MCF 10A (cell line): ENCODE measurements at places on chromosomes 3 and 15. TPM values are rescaled to one million over a fixed set of nuclear protein-coding genes. Genes with fewer than 3 reads are reported as not detected.

The SUCNR1 gene
- total RNA-seq, result not detected in 2 replicates

DNA sequence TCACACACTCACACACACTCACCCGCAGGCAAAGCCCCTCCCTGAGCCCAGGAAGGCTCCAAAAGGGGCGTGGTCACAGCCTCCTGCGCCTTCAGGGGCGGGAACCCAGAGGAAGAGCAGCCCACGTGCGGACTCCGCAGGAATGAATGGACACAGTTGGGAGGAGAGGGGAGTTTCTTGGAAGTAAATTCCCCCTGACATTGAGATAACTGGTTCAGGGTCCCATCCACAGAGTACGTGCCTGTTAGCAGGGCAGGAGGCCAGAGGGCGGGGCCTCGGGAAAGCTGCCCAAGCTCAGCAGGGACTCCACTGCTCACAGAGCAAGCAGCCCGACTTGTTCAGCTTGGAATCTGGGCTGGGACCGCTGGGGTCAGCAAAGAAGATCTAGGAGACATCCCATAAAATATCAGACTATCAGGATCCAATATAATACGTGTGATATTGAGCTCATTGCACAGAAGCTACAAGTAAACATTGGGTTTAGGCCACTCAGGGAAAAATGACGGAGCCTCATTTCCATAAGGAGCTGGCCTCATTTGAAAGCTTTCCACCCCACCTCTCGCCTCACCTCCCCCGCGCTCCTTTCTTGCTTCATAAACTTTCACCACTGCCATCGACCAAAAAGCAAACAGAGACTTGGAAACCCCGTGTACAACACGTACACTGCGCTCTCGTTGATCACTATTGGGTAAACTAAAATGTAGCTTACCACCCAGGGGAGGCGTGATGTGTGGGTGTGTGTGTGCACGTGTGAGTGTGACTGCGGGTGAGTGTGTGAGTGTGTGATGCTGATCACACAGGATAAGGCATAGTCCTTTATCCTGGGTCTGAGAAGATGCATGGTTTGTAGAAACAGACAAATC, 36.0 kb downstream of the TM2D3 start:
- H3K27ac ChIP-seq, result no peak overlapping the region
- H3K4me1 ChIP-seq, result peaks cover 16% of the 10 kb centered on the region
- no peak overlapping the region for H3K4me3 ChIP-seq
- no peaks in the 10 kb centered on the region for H3K27me3 ChIP-seq
- no peaks in the 10 kb centered on the region for H3K36me3 ChIP-seq

DNA sequence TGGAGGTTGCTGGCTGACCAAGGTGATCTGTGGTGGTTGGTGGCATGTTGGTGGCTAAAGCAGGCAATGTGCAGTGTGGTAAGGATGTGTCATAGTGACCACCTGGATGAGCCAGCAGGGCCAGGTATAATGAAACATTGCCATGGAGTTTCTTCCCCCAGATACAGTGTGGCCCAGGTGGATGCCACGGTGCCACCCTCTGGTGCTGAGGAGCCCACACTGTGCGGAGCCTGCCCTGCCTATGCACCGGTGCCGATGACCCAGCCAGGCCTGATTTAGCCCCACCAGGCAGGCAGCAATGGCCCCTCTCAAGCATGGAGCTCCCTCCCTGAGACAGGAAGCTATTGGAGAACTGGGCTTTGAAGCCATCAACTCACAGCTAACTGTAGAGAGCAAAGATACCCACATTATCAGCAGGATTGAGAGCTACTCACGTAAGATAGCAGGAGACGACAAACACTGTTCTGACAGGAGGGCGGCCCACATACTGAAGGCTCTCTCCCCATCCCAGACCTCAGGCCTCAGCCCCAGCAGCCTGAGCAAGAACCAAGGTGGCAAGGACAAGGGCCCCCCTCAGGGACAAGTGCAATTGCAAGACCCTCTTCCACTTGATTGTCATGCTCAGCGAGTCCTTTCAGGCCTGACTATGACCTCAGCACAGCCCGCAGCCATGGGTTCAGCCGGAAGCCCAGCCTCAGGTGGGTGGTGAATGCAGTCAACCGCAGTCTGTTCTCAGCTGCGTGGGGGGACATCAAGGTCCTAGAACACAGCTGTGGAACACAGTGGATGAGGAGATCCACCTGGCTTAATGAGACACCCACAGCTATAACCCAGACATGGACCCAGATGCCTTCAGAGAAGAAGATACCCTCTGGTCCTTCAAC, 82.8 kb upstream of the CDV3 start:
- H3K27ac ChIP-seq, result no peak overlapping the region
- H3K27me3 ChIP-seq, result no peaks in the 10 kb centered on the region
- H3K36me3 ChIP-seq, result no peaks in the 10 kb centered on the region
- no peak for DNase-seq

- no peak overlapping the region for H3K4me3 ChIP-seq
- H3K4me1 ChIP-seq, result no peaks in the 10 kb centered on the region
- H3K27me3 ChIP-seq, result peaks cover 65% of the 10 kb centered on the region
- no peak for DNase-seq
These were observed 190.7 kb downstream of the LSAMP start for GRCh38 chr3:116254541-116254940.

The SPINK8 gene
- not detected in 2 replicates for total RNA-seq

- H3K27ac ChIP-seq, result no peak overlapping the region
- DNase-seq, result no peak
- H3K27me3 ChIP-seq, result no peaks in the 10 kb centered on the region
- no peaks in the 10 kb centered on the region for H3K36me3 ChIP-seq
These were observed 1153.3 kb downstream of the ROBO1 start for GRCh38 chr3:78614486-78614885.

The DGKG gene
- not detected in 2 replicates for total RNA-seq

DNA sequence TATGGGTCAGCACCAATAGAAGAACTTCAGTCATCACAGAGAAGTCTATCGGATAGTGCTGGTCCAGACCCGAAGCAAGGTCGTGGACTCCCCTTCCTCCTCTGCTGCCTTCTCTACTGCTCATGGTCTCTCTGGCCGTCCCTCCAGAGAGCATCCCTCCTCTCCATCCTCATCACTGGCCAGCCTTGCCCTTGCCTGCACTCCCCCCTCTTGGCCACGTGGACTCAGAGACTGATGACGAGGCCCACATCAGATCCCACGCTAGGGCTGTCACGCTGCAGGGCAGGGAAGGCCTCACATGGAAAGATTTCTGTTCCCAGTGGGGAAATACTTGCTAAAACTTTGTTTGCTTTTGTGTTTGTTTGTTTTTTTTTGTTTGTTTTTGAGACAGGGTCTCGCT, 35.3 kb downstream of the IGDCC3 start:
- H3K27ac ChIP-seq, result no peak overlapping the region
- H3K27me3 ChIP-seq, result peaks cover 30% of the 10 kb centered on the region
- H3K4me1 ChIP-seq, result no peaks in the 10 kb centered on the region
- H3K4me3 ChIP-seq, result no peak overlapping the region

DNA sequence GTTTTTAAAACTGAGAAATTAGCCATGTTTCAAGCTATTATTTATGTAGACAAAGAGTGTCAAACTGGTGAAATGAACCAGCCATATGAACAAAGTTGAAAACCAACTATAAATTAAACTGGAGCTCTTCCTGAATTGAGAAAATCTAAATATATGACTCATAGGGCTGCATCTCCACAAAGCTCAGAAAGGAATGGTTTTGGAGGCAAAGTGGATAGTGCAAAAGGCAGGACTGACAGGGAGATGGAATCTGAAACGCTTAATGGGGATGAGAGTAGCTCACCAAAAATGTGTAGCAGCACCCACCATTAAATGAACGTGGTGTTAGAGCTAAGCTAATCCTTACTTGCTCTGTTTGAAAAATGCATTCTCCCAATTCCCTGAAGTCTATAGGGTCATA, 1066.0 kb downstream of the AGBL1 start:
- H3K36me3 ChIP-seq, result no peaks in the 10 kb centered on the region
- H3K27me3 ChIP-seq, result no peaks in the 10 kb centered on the region
- H3K4me1 ChIP-seq, result no peaks in the 10 kb centered on the region
- no peak overlapping the region for H3K27ac ChIP-seq
- H3K4me3 ChIP-seq, result no peak overlapping the region

- H3K4me3 ChIP-seq, result no peak overlapping the region
- no peak for DNase-seq
- H3K27ac ChIP-seq, result no peak overlapping the region
- H3K36me3 ChIP-seq, result peaks cover 5% of the 10 kb centered on the region
These were observed 29.2 kb downstream of the MITF start for GRCh38 chr3:69768438-69768837.

The SERPINI2 gene
- total RNA-seq, result not detected in 2 replicates

- DNase-seq, result no peak
- H3K4me1 ChIP-seq, result peaks cover 29% of the 10 kb centered on the region
- H3K27me3 ChIP-seq, result no peaks in the 10 kb centered on the region
- H3K27ac ChIP-seq, result peak within 1 kb of the TSS; percentile 79
- H3K36me3 ChIP-seq, result peaks cover 4% of the 10 kb centered on the region
- no peak within 1 kb of the TSS for H3K4me3 ChIP-seq
These were observed at the start of gene PLSCR2 for GRCh38 chr3:146469150-146470017. Gene PLSCR2, minus strand, starts transcription at chr3:146469561. Its CDS starts 9,657 bp downstream, at chr3:146459904.

- H3K4me1 ChIP-seq, result peaks cover 10% of the 10 kb centered on the region
- H3K4me3 ChIP-seq, result no peak overlapping the region
- H3K36me3 ChIP-seq, result no peaks in the 10 kb centered on the region
- DNase-seq, result no peak
- H3K27ac ChIP-seq, result no peak overlapping the region
These were observed 220.3 kb downstream of the ATP8B4 start for GRCh38 chr15:49898575-49899283.

DNA sequence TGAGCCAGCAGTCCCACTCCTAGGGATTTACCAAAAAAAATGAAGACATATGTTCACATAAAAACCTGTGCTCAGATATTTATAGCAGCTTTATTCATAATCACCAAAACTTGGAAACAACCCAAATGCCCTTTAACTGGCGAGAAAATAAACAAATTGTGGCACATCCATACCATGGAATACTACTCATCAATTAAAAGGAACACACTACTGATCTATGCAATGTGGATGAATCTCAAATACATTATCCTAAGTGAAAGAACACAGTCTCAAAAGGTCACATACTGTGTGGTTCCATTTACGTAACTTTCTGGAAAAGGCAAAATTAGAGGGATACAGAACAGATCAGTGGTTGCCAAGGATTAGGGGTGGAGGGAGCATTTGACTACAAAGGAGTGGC, 394.5 kb downstream of the SHQ1 start:
- peaks cover 26% of the 10 kb centered on the region for H3K27me3 ChIP-seq
- H3K4me3 ChIP-seq, result no peak overlapping the region
- no peaks in the 10 kb centered on the region for H3K36me3 ChIP-seq
- DNase-seq, result no peak
- H3K4me1 ChIP-seq, result peaks cover 11% of the 10 kb centered on the region

GRCh38 chr3:39531665-39532064, 64.2 kb downstream of the MOBP start:
- no peaks in the 10 kb centered on the region for H3K36me3 ChIP-seq
- H3K4me3 ChIP-seq, result no peak overlapping the region
- no peaks in the 10 kb centered on the region for H3K27me3 ChIP-seq
- peak overlapping the region; percentile 34 for H3K27ac ChIP-seq
- DNase-seq, result peak; percentile 96
- H3K4me1 ChIP-seq, result peaks cover 22% of the 10 kb centered on the region

DNA sequence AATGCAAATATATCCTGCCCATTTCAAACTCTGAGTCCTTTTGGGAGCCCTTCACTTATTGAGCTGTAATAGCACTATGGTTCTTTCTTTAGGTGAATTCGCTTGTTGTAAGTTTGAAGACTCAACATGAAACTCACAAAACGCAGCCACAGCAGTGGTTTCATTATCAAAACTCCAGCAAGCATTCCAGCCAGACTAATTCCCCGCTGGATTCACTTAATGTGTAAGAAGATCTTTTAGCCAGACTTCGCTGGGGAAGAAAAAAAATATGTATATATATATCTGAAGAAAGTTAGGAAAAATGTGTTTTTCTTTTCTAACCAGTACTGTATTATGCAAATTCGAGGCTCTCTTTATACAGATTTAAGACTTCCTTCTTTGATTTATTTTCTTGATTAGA, 241.1 kb downstream of the WNT5A start:
- no peaks in the 10 kb centered on the region for H3K36me3 ChIP-seq
- no peak overlapping the region for H3K27ac ChIP-seq
- no peaks in the 10 kb centered on the region for H3K4me1 ChIP-seq

The C3orf52 gene
- 10.4 and 16.1 TPM in 2 replicates for total RNA-seq

GRCh38 chr3:79886204-79886603, 118.4 kb upstream of the ROBO1 start:
- no peak for DNase-seq
- no peaks in the 10 kb centered on the region for H3K4me1 ChIP-seq
- H3K36me3 ChIP-seq, result peaks cover 4% of the 10 kb centered on the region
- no peaks in the 10 kb centered on the region for H3K27me3 ChIP-seq
- no peak overlapping the region for H3K4me3 ChIP-seq
- H3K27ac ChIP-seq, result no peak overlapping the region

The TRIM71 gene
- 0.05 TPM in 2 replicates for total RNA-seq
